ENCODE measurements at places on chromosomes 6 and 20.

GRCh38 chr20:23235173-23236027 is 115.2 kb upstream of the NXT1 start:
- DNase-seq = peak; percentile 83

DNA sequence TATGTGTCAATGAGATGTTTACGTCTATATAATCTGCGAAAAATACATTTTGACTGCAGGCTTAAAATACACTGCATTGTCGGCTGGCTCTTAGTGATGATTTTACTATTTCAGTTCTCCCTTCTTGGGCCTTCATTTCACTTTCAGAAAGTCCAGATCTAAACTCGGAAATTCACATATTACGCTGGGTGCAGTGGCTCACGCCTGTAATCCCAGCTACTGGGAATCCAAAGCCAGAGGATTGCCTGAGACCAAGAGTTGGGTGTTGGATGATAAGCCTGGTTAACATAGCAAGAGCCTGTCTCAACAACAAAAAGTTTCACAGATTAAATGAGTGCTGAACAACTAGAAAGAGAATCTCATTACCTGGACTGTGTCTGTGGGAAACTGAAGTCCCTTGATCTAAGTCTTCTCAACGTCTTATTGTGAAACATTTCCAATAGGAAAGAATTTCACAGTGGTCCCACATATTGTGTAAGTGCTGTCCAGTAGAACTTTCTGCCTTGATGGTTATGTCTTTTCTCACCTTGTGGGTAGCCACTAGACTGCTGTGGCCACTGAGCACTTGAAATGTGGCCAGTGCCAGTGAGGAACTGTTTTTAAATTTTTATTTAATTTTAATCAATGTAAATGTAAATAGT is 1.9 kb downstream of the GINM1 start:
- DNase-seq = no peak

DNA sequence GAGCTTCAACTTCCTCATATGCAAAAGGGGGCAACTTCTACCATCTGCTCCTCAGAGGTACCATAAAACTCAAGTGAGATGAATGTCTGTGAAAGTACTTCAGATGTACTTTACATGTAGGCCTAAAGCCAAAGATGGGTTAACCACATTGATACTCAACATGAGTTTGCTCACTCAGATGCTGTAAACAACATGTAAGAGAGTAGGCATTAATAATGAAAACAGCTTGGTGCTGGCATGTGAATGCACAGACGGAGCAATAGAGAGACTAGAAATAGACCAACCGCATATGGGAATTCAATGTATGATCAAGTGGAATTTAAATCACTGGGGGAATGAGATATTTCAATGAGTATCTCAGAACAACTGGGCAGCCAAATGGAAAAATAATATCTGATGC is 143.8 kb upstream of the CDYL start:
- no peak for DNase-seq

DNA sequence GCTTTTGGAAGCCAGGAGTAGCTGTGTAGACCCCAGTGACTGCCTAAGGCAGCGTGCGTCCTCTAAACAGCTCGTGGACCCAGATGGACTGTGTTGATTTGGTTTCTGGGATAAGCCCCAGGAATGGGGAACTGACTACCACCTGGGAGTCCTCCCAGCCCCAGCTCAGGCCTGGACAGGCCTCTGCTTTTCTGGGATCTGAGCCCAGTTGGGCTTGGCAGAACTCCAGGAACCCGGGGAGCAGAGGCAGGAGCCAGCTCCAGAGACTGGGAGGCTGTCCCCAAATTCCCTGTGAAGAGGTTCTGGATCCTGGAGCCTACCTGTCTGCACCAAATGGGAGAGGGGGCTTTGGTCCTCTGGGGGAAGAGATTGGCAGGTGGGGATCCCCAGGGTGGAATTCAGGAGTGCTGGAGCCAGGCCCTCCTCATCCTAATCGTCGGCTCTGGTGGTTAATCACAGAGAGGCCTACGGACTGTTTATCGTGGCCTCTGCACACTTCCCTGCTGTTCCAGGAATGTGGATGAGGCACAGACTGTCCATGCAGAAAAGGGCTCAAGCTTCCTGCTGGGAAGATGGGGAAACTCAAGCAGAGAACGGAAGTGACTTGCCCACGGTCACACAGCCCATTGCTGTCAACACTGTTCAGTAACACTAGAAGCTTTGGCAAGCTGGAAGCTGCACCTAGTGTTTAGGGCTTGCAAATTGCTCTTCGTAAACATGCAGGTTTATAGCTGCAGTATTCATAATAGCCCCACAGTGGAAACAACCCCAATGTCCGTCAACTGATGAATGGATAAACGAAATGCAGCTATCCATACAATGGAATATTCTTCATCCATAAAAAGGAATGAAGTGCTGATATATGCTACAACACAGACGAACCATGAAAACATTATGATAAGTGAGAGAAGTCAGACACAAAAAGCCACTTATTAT is 100.6 kb downstream of the KCNB1 start:
- peak; percentile 89 for DNase-seq

All from ovary (tissue), 10 donors.